Endodermal cell (in vitro differentiated cells): ENCODE measurements at places on chromosomes 16 and 17.

- peak; percentile 75 for DNase-seq
Measured at GRCh38 chr17:19410875-19411620, at the start of gene RNF112. TSS of gene RNF112 (plus strand) at chr17:19411232. CDS start at chr17:19411409, 177 bp downstream.

DNA sequence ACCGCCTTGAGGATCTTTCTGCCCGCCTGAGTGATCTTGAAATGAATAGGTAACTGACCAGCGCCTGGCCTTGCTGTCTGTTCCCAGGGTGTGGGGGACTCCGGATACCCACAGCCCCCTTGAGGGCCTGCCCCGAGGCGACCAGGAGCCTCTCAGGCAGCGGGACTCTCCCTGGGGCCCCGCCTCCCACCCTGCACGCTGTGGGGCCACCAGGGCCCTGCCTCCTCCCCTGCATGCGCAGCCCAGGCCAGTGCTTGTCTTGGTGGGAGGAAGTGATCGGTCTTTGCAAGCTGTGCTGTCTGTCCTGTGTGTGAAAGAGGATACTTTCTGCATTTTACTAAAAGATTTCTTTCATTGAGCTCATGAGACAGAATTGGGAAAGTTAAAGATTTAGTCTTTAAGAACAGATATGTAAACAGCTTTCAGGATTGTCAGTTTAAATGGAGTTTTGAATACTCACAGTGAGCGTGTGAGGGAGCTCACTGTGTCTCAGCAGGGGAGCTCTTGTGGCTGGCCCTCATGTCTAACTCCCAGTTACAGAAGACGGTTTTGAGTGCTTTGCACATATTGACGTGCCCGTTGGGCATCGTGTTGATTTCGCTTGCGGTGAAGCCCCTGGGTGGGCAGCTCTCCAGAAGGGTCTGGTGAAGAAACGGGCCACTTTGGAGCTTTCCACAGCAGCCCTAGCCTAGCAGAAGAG is 36.1 kb upstream of the CAPN15 start:
- peak; percentile 71 for DNase-seq

GRCh38 chr17:74785096-74785980 is 9.2 kb upstream of the NAT9 start:
- no peak for DNase-seq

GRCh38 chr17:79513820-79514535 is 96.9 kb downstream of the RBFOX3 start:
- DNase-seq: no peak

DNA sequence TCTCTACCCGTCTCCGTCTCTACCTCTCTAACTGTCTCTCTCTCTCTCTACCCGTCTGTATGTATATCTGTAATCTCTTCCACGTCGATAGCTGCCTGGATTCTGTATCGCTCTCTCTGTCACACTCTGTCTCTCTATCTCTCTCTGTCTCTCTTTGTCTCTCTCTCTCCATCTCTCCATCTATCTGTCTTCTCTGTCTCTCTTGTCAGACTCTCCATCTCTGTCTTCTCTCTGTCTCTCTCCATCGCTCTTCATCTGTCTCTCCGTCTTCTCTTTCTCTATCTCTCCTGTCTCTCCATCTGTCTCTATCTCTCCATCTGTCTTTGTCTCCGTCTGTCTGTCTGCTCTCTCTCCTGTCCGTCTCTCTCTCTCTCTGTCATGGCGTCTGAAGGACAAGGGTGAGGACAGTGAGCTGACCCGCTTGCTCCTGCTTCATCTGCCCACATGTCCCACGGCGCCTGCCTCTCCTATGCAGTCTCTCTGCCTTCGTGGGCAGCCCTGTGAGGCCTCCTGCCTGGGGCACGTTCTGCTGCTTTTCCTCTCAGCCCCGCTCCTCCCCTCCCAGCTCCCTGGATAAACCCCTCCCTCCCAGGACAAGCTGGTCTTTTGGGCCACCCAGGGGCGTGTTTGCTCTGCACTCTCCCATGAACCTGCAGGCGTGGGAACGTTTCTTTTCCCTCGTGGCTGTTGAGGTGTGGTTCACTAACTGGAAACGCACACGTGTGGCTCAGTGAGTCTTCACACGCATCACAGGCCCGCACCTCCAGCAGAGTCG is 18.9 kb downstream of the ACSF3 start:
- no peak for DNase-seq

- DNase-seq: no peak
Measured at GRCh38 chr17:80479246-80479566, 2.8 kb upstream of the NPTX1 start.

- no peak for DNase-seq
Measured at GRCh38 chr17:68289473-68289872, 1.5 kb downstream of the SLC16A6 start.

GRCh38 chr16:86199871-86200695 is 301.1 kb downstream of the IRF8 start:
- peak; percentile 38 for DNase-seq

- DNase-seq: no peak
Measured at GRCh38 chr17:48030531-48030930, 7.1 kb downstream of the COPZ2 start.

DNA sequence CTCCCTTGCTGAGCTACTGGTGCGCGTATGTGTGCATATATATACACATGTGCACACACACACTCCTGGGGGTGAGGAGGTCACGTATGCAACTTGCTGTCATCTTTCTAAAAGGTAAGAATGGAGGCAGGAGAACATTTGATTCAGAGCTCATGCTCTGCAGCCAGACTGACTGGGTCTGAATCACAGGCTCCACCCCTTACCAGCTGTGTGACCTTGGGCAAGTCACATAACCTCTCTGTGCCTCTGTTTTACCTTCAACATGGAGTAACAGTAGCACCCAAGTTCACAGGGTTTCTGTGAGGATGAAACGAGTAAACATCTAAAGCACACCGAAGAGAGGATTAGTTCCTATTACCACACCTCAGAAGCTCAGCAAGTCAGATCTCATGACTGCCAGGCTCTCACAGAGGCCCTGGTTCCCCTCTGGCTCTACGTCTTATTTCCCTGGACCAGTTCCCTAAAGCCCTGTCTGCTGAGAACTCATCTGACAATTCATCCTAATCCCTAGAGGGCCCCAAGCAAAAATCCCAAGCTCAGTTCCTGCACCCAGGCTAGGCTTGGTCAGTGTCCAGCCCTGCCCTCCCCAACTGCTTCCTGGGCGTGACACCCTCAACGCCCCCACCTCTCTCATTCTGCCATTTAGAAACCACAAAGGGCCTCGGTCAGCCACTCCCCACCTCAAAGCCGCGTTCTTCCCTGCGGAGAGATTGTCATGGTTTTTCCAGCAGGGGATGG is 28.7 kb downstream of the ABR start:
- DNase-seq: no peak

DNA sequence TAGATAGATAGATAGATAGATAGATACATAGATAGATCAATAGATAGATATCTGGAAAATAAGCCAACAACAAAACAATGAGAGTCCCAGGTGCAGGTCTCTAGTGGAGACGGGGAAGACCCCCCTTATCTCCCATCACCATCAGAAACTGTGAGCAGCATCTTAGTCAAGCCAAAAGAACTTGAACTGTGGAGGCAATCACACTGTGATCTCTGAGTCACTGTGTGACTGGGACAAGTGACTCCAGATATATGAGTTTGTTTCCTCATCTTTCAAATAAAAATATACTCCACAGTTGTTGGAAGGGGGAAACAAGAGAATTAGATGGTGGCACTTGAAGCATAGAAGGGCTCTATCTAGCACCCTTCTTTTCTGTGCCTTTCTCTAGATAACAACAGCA is 42.1 kb downstream of the NOG start:
- DNase-seq: no peak

DNA sequence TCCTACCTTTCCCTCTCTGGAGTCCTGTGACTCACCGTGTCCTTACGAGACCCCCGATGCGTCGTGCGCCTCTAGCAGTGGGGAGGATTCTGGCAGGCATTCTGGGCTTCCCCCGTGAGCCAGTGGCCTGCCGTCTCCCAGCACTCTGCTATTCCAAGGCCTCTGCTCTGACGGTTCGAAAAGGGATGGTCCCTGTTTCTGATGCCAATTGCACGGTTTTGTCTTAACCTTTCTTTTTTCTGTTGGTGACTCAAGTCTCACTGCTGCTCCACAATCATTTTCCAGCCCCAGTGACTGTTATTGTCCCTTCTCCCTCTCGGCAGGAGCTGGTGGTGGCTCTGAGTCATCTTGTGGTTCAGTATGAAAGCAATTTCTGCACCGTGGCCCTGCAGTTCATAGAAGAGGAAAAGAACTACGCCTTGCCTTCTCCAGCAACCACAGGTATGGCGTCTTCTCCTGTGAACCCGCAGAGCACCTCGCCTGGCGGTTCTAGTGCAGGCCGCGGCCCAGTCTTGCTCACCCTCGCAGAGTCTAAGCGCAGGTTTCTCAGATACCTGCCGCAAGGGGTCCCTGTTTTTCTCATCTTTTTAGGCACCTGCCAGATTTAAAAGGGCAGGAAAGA is 100.1 kb upstream of the CHMP6 start:
- DNase-seq: no peak

DNA sequence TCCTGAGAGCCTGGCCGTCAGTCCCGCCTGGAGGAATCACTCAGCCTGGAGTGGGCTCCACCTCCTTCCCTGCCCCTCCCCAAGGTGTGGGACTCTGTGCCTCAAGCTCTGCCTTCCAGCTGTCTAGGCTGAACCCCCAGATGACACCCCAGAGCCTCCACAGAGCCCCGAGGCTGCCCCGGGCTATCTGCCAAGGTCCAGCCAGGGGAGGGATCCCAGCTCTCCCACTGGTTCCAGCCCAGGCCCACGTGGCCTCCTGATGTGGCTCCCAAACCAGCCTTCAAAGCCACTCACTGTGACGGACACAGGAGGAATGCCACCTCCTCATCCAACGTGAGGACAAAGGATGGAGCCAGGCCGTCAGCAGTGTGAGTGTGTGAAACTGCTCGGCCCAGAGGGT is 45.6 kb upstream of the ENPP7 start:
- no peak for DNase-seq

DNA sequence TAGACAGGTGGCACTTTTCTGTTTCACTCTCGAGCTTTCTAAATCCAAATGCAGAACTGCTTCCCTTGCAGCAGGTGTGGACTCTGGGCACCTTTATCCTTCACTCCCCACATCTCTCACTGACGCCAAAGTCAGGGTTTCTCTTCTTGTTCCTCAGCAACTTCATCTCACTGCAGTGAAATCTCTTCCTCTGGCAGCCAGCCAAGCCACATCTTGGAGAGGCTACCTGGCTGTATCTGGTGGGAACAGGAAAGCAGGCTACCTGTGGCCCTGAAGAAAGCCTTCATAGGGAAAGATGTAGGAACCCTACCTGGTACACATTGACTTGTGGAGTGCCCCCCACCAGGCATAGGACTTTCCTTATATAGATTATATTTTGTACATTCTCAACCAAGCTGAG is 159.1 kb downstream of the UTP18 start:
- DNase-seq: peak; percentile 27
